Caudate nucleus (tissue), 63 donors: ENCODE measurements at places on chromosomes 13 and 19.

GRCh38 chr19:5142725-5143097 is 173.8 kb downstream of the KDM4B start:
- no peak for DNase-seq

DNA sequence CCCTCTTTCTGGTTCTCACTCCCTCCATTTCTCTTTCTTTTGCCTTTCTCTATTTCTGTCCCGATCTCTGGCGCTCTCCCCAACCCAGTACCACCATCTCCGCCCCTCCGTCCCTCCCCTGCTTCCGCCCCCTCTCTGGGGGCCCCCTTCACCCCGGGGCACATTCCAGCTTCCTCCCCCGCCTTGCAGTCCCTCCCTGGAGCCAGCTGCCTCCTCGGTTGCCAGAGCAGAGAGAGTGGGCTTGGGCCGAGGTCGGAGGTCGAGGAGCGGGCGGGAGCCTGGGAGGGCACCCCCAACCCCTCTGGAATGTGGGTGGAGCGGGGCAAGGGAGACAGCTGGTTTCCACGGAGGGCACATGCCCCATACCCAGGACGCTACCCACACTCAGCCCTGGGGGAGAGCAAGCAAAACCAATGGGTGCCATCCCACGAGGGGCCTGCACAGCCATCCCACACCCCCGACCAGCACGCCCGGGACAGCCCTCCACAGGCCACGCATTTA is 6.5 kb upstream of the CIRBP start:
- DNase-seq, result no peak

DNA sequence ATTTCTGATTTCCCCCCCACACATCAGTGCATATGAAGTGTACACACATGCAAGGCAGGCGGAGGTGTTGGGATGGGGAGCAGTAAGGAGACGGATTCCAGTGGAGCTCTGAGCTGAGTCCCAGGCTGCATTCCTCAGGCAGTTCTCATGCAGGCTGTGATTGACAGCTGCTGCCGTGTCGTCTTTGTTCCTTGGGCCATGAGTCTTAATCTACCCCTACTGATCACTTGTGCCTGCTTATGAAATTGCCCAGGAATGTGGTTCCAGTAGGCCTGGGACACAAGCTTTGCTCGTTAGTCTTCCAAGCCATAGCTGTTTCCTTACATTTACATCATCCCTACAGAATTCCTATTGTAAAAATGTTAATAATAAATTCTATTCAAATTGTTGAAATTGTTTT is 1241.9 kb downstream of the UQCRFS1 start:
- no peak for DNase-seq

DNA sequence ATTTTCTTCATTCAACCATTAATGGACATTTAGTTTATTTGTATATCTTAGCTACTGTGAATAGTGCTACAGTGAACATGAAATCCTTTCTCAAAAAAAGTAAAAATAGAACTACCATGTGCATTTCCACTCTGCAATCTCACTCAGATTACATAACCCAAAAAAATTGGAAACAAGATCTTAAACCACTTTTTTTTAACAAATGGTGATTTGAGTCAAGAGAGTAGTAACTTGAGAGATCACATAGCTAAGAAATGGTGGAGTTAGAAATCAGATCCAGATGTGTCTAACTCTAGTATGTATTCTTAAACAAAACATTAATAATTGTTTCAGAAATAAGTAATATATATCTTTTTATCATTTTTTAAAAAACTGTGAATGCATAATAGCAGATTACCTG is 318.3 kb upstream of the SGCG start:
- DNase-seq, result no peak

GRCh38 chr13:77338329-77338728 is 11.4 kb upstream of the MYCBP2 start:
- no peak for DNase-seq

- DNase-seq, result no peak
Measured at GRCh38 chr13:95527955-95528354, 24.6 kb upstream of the CLDN10 start.

GRCh38 chr19:33683881-33684537 is 62.3 kb downstream of the CHST8 start:
- DNase-seq, result no peak

- DNase-seq, result no peak
Measured at GRCh38 chr19:56864443-56865125, 24.1 kb upstream of the PEG3 start.

DNA sequence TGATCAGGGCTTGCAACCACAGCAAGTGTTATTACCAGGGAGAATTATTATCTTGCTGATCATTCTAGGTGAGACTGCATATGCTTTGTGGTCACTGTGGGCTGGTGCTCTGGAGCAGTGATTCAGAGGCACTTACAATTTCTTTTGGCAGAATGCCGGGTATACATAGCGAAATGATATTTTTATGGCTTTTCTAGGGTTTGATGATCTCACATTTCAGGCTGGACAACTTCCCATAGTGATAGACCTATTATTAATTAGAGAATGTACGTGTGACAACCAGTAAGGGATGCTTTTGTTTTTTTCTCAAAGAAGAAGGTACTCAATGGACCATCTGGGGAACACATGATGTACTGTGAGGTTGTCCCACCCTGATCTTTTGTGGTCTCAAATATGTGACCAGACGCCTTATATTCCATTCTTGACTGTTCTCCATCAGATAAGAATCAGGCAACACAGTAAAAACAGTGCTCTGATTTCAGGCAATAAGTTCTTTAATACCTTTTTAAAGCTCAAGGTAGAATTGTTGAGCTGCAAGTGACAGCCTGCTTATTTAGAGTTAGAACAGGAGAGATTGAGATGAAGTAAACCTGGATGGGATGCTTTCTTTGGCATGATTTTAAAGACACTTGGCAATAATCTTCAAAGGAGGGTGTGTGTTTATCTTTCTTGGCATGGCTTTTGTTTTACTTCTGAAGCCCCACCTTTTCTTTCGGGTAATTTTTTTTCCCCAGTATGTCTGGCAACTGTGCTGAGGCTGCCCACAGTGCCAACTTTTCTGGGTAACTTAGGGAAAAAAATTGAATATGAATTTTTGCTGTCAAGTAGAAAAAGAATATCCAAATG is 27.4 kb upstream of the SCEL start:
- no peak for DNase-seq

- no peak for DNase-seq
Measured at GRCh38 chr13:113041896-113042295, 63.7 kb upstream of the F7 start.

- peak; percentile 30 for DNase-seq
Measured at GRCh38 chr13:53782488-53782961, 753.9 kb downstream of the OLFM4 start.

DNA sequence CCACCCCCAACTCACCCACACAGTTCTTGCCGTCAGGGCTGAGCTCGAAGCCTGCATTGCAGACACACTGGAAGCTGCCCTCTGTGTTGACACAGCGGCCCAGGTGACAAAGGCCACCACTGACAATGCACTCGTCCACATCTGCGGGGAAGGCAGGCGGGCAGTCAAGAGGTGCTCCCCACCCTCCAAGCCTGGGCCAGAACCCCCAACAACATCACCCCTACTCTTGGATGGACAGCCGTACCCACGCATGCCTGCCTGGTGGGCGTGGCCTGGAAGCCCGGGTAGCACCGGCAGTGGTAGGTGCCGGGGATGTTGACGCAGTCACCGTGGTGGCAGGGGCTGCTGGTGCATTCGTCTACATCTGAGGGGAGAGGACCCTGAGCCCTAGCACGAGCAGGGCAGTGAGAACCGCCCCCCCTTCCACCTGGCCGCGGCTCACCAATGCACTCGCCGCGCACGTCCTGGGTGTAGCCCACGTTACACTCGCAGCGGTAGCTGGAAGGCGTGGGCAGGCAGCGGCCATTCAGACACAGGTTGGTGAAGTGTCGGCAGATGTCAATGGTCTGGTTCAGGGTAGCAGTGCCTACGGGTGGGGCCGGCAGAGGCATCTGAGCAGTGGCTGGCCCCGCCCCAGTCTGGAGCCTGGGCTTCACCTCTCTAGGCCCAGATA is 13.3 kb downstream of the FBN3 start:
- DNase-seq, result no peak

DNA sequence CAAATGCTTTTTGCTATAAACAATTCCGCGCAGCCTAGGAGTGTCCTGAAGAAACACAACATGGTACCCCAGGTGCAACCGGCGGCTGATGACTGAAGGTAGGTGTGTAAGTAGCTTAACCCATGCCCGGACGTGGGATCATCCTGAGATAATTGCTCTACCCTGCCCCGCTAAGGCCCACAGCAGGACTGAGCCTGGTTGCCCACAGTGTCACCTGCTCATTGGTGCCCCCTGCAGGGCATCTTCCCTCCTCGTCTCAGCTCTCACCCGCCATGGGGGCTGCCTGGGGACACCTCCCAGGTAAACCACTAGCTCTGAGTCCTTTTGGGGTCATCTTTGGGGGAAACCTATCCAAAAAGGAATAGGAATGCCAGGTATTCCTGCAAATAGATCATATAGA is 22.3 kb downstream of the TMEM161A start:
- no peak for DNase-seq

GRCh38 chr19:15469513-15470297 is 5.4 kb upstream of the RASAL3 start:
- no peak for DNase-seq

DNA sequence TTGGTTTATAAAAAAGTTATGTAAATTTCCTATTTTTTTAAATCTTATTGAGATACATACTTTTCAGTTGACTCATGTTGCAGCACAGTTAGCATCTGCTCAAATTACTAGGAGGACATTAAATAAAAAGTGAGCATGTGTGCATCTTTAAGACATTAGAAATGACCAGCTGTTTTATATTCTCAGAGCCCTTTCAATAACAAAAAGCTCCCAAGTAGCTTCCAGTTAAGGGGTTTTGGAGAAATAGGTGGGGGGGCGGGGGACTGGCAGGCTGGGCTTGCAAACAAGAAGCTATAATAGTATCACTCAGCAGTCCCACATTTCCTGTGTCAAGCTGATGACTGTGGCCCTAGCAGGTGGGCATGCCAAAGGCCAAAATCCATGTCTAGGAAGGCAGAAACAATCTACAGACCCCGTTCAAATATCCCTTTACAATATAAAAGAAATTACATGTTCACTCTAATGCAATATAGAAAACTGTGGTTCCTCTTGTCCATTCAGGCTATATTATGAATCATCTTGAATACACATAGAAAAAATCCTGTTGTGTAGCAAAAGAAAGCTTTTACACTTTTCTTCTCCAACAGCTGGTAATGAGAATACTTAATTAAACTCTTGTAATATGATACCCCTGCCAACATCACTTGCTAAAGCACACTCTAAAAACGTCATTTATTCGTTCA is 1713.2 kb upstream of the SLC10A2 start:
- DNase-seq, result no peak

- DNase-seq, result no peak
Measured at GRCh38 chr13:110228936-110229904, 77.7 kb downstream of the COL4A1 start.

DNA sequence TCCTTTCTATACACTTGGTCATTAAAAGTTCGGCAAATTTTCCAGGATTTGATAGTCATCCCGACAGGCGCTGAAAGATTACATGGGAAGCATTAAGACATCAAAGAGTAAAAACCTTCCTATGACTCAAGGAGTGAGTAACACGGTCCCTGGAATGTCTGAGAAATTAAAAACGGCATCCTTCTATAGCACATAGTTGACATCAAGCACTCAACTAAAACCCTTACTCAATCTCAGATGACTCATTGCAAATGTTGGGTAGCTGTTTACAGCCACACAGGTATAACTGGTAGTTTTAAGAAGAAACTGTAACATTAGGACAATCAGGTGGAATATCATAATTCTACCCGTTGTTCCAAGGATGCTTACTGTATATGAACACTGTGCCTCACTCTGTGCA is 6.4 kb upstream of the LGALS13 start:
- no peak for DNase-seq

DNA sequence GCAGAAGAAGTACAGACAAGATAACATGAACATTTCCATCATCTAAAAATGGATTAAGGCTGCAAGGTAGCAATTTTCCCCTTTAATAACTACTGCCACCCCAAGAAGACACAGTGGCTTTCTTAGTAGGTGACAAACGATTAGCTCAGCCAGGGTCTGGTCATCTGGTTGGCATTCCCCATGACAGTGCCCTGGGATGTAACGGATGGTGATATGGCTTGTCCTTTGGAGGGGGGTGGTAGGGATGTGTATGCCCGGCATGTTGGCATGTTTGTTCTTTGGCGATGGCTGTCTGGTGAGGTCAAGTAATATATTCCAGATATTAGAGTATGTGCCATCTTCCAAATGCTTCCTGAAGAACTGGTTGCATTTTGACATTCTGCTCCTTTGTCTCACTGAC is 135.6 kb upstream of the ZNF536 start:
- DNase-seq, result no peak

GRCh38 chr13:59538512-59538911 is 625.2 kb downstream of the DIAPH3 start:
- no peak for DNase-seq

GRCh38 chr19:43496960-43497359 is 7.6 kb downstream of the PHLDB3 start:
- DNase-seq, result no peak

DNA sequence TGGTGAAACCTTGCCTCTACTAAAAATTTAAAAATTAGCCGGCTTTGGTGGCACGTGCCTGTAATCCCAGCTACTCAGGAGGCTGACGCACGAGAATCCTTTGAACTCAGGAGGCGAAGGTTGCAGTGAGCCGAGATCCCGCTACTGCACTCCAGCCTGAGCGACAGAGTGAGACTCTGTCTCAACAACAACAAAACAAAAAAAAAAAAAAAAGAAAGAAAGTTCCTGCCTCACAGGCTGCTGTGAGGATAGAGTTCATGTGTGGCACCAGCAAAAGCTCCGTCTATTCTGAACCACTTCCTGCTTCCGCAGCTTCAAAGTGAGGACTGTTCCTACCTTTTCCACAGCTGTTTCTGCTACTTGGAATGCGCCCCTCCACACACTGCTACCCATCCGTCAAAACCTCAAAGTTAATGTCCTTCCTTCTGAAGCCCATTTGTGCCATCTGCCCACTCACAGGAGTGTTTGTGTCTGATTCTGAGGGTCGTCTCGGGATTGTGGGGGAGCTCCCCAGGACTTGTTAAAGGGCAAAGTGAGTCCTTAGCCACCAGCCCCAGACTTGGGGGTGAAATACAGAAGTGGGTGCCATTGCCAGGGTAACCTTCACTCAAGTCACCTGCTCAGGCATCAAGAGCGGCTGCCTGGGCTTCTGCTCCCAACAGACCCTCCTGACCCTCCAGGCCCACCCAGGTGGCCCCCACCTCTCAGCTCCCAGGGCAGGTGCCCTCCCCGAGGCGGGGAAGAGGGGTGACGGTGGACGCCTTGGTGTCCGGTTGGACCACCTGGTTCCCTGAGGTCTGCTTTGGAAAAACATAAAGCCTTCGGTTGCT is 2.9 kb downstream of the MFSD12 start:
- no peak for DNase-seq

GRCh38 chr19:3047496-3048189 is 14.7 kb downstream of the TLE5 start:
- no peak for DNase-seq

- DNase-seq, result no peak
Measured at GRCh38 chr13:48230541-48230940, 2.5 kb upstream of the ITM2B start.

- peak; percentile 23 for DNase-seq
Measured at GRCh38 chr19:5578097-5578846, 10.5 kb upstream of the TINCR start.

GRCh38 chr13:20686863-20687579 is 16.5 kb upstream of the IL17D start:
- no peak for DNase-seq
